ENCODE measurements at places on chromosomes 7 and 10.
A peak's percentile ranks its signal among the peaks of the same experiment; 100 is the strongest.

DNA sequence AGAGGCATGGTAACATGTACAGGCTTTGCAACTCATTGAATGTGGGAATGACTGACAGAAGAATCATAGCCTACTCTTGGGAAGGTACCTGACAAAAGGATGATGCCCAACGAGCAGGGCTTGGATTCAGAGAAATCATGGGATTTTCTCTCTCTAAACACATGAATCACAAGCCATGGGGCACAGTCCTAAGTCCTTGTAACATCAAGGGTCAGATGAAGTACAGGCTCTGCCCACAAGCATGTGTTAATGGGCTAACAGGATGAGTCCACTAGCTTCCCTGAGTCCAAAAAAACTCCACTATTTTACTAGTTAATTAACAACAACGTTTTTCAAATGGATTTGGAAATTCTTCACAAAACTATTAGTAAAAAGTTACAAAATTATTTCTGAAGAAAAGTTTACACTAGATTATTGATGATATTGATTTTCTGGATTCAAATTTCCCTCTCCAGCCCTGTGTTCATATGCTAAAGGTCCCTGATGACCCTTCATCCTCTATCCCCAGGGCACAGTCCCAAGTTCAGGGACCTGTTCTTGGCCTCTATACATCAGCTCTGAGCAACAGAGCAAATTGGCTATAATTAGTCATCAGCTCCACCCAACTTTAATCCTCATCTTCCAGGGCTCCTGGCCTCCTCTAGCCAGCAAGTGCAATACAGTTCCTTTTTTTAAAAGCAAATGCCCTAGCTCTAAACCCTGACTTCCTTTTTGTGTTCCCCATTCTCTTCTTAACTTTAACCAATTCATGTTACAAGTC is 99.8 kb downstream of the GSAP start:
- H3K36me3 ChIP-seq, result no peaks in the 10 kb centered on the region
- no peaks in the 10 kb centered on the region for H3K27me3 ChIP-seq
- DNase-seq, result no peak
- H3K4me1 ChIP-seq, result no peaks in the 10 kb centered on the region

DNA sequence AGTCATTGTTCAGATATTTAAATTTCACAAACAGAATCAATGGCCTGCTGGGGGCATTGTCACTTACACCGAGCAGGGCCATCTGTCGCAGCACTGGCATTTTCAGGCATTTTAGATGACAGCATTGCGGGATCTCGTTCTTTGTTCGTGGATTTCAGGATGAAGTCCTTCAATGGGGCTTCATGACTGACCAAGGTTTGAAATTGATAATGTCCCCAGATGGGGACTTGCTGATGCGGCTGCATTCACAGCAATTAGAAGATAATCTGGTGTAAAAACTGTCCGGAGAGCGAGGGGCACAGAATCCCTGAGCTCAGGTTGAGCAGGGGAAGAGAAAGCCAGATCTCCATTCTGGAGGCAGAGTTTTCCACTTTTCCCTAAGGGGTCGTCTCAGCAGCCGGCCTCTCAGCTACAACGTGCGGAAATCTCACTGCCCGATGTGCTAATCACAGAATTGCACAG is 1.9 kb upstream of the C7orf33 start:
- DNase-seq, result no peak
- peaks cover 5% of the 10 kb centered on the region for H3K4me1 ChIP-seq
- no peak overlapping the region for H3K4me3 ChIP-seq
- H3K27ac ChIP-seq, result no peak overlapping the region
- no peaks in the 10 kb centered on the region for H3K27me3 ChIP-seq

DNA sequence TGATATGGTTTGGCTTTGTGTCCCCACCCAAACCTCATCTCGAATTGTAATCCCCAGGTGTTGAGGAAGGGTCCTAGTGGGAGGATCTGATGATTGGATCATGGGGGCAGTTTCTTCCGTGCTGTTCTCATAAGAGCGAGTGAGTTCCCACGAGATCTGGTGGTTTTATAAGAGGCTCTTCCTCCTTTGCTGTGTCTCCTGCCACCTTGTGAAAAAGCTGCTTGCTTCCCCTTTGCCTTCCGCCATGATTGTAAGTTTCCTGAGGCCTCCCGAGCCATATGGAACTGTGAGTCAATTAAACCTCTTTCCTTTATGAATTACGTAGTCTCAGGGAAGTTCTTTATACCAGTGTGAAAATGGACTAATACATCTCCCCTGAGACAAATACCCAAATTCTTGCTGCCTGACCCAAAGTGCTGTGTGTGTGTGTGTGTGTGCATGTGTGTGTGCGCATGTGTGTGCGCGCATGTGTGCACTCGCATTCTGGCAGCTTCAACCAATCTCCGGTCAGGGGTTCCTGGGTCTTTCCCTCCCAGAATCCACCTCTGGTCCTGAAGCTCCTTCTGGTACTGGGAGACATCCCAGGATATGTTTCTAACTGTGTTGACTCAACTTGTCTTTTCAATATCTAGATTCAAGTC is 98.1 kb upstream of the LRRC4 start:
- H3K4me1 ChIP-seq, result no peaks in the 10 kb centered on the region
- H3K4me3 ChIP-seq, result no peak overlapping the region
- no peaks in the 10 kb centered on the region for H3K36me3 ChIP-seq
- peaks cover 2% of the 10 kb centered on the region for H3K27me3 ChIP-seq
- DNase-seq, result no peak

DNA sequence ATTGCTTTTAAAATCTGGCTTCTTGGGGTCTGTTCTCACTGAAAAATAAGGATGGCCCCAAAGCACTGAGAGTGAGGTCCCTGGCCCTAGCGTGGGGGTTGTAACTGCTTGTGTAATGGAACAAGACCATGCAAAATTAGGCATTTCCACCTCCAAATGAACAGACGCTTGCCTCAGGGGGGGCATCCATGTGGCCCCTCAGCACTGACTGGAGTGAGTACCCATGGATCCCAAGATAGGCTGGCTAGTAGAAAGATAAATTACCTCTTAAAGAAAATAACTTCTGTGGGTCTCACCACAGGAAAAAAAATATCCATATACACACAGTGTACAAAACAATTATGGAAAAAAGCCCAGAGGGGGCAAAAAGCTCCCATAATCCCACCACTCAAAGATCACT is 15.2 kb upstream of the CPA1 start:
- no peak for DNase-seq
- H3K27ac ChIP-seq, result no peak overlapping the region
- no peak overlapping the region for H3K4me3 ChIP-seq
- no peaks in the 10 kb centered on the region for H3K4me1 ChIP-seq

- no peaks in the 10 kb centered on the region for H3K36me3 ChIP-seq
- H3K4me1 ChIP-seq, result no peaks in the 10 kb centered on the region
- no peak overlapping the region for H3K27ac ChIP-seq
- peak; percentile 25 for DNase-seq
- H3K27me3 ChIP-seq, result peaks cover 29% of the 10 kb centered on the region
- H3K4me3 ChIP-seq, result no peak overlapping the region
Measured at GRCh38 chr7:1662767-1663166, 7.3 kb upstream of the ELFN1 start.

GRCh38 chr10:98925651-98926050 is 310.0 kb downstream of the HPSE2 start:
- DNase-seq, result no peak
- H3K36me3 ChIP-seq, result no peaks in the 10 kb centered on the region

DNA sequence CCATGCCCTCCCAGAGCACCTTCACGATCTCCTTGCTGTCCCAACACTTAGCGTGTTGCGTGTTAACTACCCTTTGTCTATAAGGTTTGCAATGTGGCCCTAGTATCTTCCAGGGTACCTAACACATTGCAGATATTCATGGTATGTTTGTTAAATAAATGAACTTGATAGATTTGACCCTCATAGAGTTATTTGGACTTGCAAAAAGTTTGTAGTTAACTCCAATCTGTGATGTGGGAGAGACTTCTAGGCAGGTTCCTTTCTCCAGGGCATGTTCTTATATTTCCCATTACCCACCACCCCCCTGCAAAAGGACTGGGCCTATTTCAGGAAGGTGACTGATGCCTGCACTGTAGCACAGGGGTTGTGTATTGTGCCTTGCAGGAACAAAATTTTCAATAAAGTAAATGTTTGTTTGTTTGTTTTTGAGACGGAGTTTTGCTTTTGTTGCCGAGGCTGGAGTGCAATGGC is 612 bp downstream of the HILPDA start:
- no peaks in the 10 kb centered on the region for H3K4me1 ChIP-seq
- no peaks in the 10 kb centered on the region for H3K27me3 ChIP-seq
- no peak overlapping the region for H3K27ac ChIP-seq
- peaks cover 20% of the 10 kb centered on the region for H3K36me3 ChIP-seq
- DNase-seq, result no peak

GRCh38 chr10:7767209-7767608 is 20.6 kb downstream of the KIN start:
- H3K4me3 ChIP-seq, result no peak overlapping the region
- H3K4me1 ChIP-seq, result no peaks in the 10 kb centered on the region
- no peak for DNase-seq
- H3K36me3 ChIP-seq, result peaks cover 74% of the 10 kb centered on the region
- H3K27me3 ChIP-seq, result no peaks in the 10 kb centered on the region

DNA sequence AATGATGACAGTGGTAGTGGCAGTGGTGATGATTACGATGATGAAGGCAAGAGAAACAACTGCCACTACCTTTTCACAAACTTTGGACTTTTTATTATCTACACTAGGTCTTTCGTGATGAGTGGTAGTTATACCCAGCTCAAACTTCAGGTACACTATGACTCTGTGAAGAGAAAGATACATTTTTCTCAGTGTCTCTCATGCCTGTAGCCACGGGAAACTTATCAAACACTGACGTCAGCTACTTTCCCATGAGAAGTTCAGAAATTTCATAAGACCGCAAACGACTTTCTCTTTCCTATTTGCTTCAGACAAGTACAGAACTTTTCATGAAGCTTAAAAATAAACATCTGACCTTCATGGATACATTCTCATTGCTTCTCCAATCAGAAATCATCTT is 57.0 kb downstream of the CALD1 start:
- no peaks in the 10 kb centered on the region for H3K36me3 ChIP-seq
- no peak overlapping the region for H3K27ac ChIP-seq
- H3K4me3 ChIP-seq, result no peak overlapping the region
- no peak for DNase-seq
- H3K4me1 ChIP-seq, result no peaks in the 10 kb centered on the region

DNA sequence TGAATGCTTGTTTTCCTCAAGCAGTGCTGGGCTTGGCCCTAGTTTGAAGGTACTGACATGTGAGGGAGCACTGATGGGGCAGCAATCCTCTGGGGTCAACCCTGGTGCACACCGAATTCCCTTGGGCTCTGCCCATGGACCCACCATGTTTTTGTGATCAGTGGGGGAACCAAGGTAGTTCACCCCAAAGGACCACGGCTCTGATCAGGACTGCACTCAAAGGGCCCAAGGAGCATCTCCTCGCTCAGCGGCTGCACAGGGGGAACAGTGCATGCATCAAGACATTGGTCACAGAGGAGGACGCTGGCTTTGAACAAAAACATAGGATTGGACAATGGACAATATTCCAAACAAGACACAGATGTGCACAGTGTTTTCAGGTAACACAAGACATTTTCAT is 12.7 kb downstream of the CXCL12 start:
- H3K36me3 ChIP-seq, result peaks cover 61% of the 10 kb centered on the region
- H3K27ac ChIP-seq, result no peak overlapping the region
- H3K4me1 ChIP-seq, result peaks cover 19% of the 10 kb centered on the region
- no peak for DNase-seq
- no peak overlapping the region for H3K4me3 ChIP-seq

DNA sequence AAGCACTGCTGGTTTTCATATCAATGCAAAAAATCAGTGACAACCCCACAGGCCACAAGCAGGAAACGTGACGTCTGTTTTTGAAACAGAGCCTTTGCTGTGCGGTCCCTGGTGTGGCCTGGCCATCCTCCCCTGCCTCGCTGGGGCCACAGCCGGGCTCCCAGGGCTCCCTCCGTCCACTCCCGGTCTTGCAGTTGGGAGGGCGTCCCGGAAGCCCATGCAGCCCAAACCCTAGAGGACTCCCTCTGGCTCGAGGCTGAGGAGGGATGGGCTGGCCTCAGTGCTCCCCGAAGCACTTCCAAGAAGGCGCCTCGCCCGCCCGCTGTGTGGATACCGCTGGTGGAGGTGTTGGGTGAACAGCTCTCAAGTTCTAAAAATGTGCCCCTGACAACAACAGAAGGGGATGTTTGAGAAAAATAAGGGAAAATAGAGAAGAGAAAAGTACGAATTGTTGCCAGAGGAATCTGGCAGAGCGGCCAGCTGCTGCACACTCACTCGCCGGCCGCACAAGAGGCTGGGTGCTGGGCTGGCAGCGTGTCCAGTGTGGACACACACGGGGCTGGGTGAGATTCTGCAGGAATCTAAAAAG is 73.5 kb downstream of the ZRANB1 start:
- peaks cover 61% of the 10 kb centered on the region for H3K36me3 ChIP-seq
- peaks cover 4% of the 10 kb centered on the region for H3K4me1 ChIP-seq
- no peak overlapping the region for H3K27ac ChIP-seq

DNA sequence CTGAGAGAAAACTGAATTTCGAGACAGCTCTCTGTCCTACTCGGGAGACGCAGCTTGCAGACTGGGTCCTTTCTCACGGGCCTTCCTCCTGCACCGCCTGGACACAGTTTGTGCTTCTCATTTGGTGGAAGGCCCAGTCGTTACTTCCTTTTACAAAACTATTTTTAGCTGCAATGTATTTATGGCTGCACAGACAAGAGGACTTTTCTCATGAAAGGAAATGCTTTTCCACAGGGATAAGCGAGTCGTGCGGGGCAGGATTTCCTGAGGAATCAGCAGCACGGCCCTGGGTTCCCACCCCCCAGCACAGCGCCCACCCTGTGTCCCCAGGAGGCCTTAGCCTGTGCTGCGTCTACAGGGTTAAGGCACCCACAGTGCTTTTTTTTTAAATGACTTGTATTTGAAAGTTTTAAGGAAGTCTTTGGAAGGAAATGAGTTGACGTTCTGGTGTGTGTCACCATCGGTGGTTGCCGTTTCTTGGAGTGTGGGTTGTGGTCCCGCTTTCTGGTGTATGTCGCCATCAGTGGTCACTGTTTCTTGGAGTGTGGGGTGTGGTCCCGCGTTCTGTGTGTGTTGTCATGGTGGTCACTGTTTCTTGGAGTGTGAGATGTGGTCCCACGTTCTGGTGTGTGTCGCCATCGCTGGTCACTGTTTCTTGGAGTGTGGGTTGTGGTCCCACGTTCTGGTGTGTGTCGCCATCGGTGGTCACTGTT is 50.9 kb downstream of the INPP5A start:
- H3K36me3 ChIP-seq, result no peaks in the 10 kb centered on the region
- H3K27ac ChIP-seq, result no peak overlapping the region
- DNase-seq, result no peak
- no peaks in the 10 kb centered on the region for H3K27me3 ChIP-seq
- H3K4me1 ChIP-seq, result no peaks in the 10 kb centered on the region

Data from H9 (cell line).